Stimulated activated naive CD4-positive, alpha-beta T cell treated with Interleukin-2 at 50 U/mL for 16 hours (primary cell): ENCODE measurements at places on chromosomes 4 and X.

DNA sequence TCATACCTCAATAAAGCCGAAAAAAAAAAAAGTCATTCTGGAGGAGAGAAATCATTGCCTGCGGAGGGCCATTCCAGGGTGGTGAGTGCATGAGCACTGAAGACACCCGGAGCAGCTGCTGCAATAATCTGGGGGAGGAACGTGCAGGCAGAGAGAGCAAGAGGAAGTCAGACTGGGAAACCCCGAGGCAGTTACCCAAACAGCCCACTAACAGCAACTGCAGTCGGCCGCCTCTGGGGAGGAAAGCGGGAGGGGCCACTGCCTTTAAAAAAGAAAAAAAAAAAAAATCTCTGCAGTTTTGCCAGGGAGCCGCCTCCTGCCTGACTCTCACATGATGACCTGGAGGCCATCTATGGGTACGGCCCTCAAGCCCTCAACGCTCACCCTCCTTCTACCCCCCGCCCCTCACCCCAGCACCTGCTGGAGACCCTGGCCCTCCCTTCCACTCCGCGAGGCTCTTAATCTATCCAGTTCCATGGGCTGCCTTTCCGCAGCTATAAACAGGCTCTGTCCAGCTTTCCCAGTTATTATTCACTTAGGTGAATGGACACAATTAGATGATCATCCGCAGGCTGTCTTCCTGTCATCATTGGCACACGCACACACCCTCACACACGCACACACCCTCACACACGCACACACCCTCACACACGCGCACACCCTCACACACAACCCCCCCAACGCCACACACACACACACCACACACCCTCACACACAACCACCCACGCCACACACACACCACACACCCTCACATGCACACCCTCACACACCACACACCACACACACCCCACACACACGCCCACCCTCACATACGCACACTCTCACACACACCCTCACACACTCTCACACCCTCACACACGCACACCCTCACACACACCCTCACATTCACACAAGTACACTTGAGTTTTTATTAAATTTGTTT is 3.4 kb upstream of the AVPR2 start:
- peak; percentile 60 for DNase-seq

GRCh38 chr4:68119921-68120320 is 9.7 kb downstream of the TMPRSS11F start:
- no peak for DNase-seq

DNA sequence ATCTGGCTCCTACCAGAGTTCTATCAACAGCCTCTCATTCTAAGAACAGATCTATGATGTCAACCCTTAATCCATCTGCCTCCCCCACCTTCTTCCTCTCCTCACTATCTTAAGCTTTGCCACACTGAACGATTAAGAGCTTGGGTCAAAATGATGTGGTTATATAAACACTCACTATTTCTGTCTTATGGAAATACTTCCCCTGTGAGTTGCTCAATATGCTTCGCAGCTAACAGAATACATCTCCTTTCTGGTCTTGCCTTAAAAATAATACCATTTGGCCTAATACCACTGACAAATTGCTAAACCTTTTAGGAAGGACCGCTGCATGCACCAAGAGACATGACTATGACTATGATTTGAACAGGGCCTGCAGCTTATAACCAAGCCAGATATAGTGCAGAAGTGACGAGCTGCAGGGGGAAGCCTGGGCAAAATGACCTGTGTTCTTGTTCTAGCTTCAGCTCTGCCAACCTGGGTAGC is 130.9 kb downstream of the RNF150 start:
- no peak for DNase-seq

DNA sequence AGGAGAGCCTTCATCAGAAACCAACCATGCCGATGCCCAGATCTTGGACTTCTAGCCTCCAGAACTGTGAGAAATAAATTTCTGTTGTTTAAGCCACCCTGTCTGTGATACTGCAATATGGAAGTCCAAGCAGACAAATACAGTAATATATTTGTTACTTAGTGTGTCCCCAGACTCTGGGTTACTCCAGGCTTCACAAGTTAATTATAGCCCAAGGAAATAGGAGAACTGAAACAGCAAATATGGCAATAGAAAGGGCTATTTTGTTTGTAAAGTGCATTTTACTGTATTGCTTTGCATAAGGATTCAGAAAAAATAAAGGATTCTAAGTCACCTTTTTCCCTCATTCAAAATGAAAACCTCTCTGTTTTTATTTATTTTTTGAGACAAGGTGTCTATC is 15.7 kb downstream of the TIGD4 start:
- DNase-seq: no peak

- DNase-seq: peak; percentile 10
Observed at GRCh38 chr4:81405900-81406401, 65.8 kb downstream of the RASGEF1B start.
